ENCODE measurements at places on chromosomes 5 and 9.

- DNase-seq, result peak; percentile 63
Observed at GRCh38 chr9:137632230-137633161, 13.7 kb downstream of the EHMT1 start.

DNA sequence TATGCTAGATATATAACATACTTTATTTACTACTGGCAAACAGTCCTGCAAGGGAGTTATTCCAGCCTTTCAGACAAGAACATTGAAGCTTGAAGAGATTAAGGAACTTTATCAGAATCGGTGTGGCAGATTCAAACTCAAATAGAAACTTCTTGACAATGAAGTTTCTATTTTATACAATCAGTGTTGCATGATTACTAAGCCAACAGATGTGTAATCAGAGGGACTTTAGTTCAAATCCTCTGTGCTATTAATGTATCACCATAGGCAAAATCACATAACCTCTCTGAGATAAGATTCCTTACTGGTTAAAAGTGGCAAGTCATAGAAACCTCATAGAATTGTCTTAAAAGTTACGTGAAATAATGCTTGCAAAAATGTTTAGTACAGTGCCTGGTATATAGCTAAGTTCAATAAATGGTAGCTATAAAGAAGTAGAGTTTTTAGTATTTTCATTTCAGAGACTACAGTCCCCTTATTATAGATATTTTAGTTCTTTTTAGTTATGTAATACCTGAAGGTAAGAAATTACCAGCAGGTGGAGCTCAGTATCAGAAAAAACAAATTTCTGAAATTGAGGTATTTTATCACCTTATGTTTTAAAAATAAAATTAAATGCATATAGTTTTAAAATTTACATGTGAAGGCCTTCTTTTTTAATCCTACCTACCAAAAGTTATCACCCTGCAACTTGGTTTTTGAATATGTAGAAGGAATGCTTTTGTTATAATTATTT lies 172.1 kb downstream of the FER start:
- peak; percentile 3 for DNase-seq

GRCh38 chr9:136804509-136805206 lies 3.1 kb upstream of the RABL6 start:
- no peak for DNase-seq

DNA sequence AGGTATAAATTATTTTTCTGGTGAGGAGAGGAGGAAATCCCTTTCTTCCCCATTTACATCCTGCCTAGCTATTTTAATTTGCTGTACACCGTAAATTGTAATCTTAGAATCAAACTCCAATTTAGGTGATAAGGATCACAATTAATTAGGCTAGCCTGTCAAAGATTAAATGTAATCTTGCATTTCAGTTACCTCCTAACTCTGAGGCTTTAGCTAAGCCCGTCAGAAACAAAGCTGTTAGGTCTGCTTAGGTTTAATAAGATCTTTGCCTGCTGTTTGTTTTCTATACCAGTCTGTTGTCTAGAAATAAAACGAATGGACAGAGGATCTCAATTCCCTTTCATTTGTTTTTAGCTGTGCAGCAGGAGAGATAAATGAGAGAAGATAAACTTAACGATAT lies 51.5 kb downstream of the PIK3R1 start:
- no peak for DNase-seq

DNA sequence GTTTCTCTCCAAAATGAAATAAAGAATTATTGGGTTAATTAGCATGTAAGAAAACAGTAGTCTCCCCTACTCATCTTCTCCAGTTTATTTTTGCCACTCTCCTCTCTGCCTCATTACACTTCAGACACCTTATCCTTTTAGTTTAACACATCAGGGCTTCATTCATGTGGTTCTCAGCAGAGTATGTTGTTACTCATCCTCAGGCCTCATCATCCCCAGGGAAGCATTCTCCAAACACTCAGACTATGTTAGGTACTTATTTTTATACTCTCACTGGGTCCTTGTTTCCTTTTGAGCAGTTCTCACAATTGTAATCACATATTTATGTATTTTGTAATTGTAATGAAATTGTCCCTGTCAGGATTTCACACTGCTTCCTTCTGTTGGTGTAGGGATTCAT lies 470.5 kb downstream of the PDE4D start:
- DNase-seq, result no peak
